ENCODE measurements at places on chromosomes 3 and 15. TPM values are rescaled to one million over a fixed set of nuclear protein-coding genes. Genes with fewer than 3 reads are reported as not detected.

Gene WNT5A
- total RNA-seq = not detected

Gene NBEAL2
- total RNA-seq = 193 TPM

Gene CP
- not detected for total RNA-seq

Gene IL5RA
- total RNA-seq = not detected

Gene SMCO1
- total RNA-seq = not detected

Gene ANKUB1
- total RNA-seq = not detected
